Esophagus squamous epithelium (tissue), 5 donors: ENCODE measurements at places on chromosomes 1 and 21. TPM values are rescaled to one million over a fixed set of nuclear protein-coding genes. Genes with fewer than 3 reads are reported as not detected.

The SH2D5 gene
- total RNA-seq, result 0.79 TPM

The SLFNL1 gene
- not detected for total RNA-seq

The TRAF3IP3 gene
- total RNA-seq, result 1.6 TPM

The HPDL gene
- total RNA-seq, result 4.8 TPM

The CASQ1 gene
- 0.95 TPM for total RNA-seq

The ZP4 gene
- not detected for total RNA-seq

- no peak overlapping the region for H3K4me3 ChIP-seq
- DNase-seq, result no peak
- no peak overlapping the region for H3K27ac ChIP-seq
- H3K4me1 ChIP-seq, result no peaks in the 10 kb centered on the region
Measured at GRCh38 chr21:42836402-42836666, 43.0 kb downstream of the WDR4 start.

DNA sequence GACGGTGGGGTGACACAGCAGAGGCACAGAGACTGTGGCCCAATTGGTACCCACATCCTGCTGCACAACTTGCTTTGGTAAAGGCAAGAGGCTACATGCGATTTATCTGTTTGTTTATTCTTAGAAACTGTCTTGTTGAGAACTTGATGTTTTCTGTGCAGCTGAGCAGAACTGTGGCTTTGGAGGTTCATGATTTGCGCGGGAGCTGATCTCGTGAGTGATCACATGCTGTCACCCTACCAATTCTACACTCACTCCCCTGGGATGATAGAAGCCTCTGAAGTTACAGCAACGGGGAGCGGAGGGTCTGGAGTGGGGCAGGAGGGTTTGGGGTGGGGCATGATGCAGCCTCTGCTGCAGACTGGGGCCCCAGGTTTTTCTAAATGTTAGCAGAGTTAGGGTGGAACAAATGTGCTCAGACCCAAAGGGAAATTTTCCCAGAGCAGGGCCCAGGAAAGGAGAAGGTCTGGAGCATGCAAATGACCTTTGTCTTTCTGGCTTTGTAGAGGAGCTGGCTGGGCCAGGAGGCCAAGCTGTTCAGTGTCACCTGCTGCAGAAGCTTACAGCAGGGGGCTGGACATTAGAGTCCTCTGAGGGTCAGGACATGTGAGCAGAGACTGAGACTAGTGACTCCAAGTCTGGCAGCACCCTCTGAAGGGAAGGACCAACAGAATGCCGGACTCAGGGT is 83.6 kb downstream of the GRIK3 start:
- H3K4me3 ChIP-seq, result no peak overlapping the region
- H3K27ac ChIP-seq, result no peak overlapping the region
- H3K36me3 ChIP-seq, result no peaks in the 10 kb centered on the region
- DNase-seq, result no peak

DNA sequence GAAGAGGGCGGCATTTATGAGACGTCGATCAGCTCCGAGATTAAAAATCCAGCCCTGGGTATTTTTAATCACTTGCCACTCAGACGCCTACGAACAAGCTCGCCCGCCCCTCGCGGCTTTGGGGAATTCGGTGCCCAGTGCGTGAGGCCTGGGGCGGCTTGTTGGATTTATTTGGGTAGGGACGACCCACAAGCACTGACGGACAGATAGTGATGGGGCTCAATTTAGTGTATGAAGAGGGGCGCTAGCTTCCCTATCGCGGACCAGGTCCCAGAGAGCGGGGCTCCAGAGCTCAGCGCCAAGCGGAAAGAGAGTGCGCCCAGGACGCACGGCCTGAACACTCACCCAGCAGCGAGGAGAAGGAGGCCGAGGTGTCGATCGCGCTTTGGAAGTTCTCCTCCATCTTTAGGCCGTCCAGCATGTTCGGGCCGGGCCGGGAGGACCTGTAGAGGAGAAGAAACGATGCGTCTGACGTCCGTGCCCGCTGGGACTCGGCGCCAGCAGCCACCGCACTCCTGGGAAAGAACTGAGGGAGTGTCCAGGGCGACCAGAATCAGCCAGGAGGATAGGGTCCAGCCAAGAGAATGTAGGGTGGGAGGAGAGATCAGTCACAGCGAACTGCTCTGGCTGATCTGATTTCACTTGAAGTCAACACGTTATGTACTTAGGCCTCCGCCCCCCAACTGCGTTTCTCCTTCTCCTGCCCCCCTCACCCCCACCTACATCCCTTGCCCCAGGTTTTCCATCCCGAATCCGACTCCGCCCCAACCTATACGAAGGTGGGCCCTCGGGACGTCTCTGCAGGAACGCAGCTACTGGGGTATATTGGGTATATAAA is 1.2 kb downstream of the LMX1A start:
- no peak for DNase-seq
- no peaks in the 10 kb centered on the region for H3K36me3 ChIP-seq
- peaks cover 53% of the 10 kb centered on the region for H3K4me1 ChIP-seq
- H3K27me3 ChIP-seq, result peaks cover 24% of the 10 kb centered on the region
- peak overlapping the region; percentile 64 for H3K4me3 ChIP-seq

DNA sequence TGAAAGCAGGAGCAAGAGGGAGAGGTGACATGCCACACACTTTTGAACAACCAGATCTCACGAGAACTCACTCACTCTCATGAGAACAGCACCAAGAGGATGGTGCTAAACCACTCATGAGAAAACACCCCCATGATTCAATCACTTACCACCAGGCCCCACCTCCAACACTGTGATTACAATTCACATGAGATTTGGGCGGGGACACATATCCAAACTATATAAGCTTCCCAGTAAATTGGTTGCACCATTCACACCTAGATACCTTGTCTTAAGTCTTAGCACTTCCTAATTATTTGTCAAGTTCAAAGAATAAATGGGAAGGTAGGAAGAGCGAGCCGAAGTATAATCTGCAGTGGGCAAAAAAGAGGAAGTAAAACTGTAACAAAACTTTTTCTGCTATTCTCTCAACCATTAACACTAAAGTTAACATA is 34.3 kb downstream of the AMY1C start:
- H3K4me1 ChIP-seq, result no peaks in the 10 kb centered on the region
- H3K27ac ChIP-seq, result no peak overlapping the region
- H3K4me3 ChIP-seq, result no peak overlapping the region

GRCh38 chr1:3654549-3655281 is 2.4 kb downstream of the TP73 start:
- DNase-seq, result no peak
- peaks cover 24% of the 10 kb centered on the region for H3K27me3 ChIP-seq
- peaks cover 23% of the 10 kb centered on the region for H3K4me1 ChIP-seq
- H3K36me3 ChIP-seq, result no peaks in the 10 kb centered on the region

DNA sequence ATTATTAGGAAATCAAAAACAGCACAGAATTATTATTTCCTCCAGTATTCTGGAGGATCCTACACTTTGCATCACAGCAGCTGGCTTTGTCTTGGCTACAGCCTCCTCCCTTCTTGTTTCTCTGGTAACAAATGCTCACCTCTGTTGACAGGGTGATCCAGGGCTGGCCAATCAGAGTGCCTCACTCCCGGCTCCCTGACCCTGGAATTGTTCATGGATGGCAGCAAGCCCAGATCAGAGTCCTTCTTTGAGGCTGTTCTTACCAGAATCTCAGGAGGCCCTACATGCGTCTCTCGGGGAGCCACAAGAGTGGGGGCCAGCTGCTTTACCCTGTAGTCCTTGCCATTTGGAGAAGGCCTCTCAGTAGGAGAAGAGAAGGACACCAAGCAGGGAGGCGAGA is 48.4 kb upstream of the IGSF5 start:
- H3K27ac ChIP-seq, result no peak overlapping the region
- H3K27me3 ChIP-seq, result no peaks in the 10 kb centered on the region

DNA sequence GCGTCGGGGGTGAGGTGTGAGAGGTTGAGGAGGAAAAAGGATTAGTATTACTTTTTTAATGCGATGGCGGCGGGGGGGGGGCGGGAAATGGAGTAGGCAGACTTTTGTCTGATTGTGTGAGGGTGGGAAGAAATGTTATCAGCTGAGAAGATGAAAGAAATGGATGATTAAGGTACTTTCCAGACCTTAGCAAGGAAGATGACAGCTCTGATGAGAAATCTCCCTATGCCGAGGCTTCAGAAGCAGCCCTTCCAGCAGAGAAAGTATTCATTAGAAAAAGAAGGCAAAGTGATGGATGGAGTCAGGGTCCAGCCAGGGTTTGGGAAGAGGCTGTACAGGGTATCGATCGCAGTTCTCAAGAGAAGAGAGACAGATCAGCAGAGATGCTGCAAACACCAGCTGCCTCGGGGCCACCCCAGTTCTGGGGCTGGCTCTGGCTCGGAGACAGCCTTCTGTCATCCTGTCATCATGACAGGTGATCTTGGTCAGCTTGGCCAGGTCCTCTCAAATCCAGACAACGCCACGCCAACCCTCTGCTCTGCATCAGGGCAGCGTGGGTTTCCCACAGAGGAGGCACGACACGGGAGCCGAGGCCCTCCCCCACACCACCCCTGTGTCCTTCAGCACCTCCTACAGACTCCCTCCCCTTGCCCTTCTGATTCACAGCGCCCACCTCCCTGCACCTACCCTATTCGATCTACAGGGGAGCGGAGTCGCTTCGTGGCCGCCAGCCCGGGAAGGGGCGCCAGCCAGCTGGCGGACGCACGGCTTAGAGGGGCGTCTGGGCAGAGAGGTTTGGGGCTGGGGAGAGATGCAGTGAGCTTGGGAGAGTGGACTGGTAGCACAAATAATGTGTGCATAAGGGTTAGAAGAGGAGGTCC is 674 bp upstream of the ATXN7L2 start:
- H3K36me3 ChIP-seq, result no peaks in the 10 kb centered on the region
- H3K27ac ChIP-seq, result peak overlapping the region; percentile 18
- H3K4me1 ChIP-seq, result peaks cover 27% of the 10 kb centered on the region
- H3K27me3 ChIP-seq, result no peaks in the 10 kb centered on the region
- no peak for DNase-seq

DNA sequence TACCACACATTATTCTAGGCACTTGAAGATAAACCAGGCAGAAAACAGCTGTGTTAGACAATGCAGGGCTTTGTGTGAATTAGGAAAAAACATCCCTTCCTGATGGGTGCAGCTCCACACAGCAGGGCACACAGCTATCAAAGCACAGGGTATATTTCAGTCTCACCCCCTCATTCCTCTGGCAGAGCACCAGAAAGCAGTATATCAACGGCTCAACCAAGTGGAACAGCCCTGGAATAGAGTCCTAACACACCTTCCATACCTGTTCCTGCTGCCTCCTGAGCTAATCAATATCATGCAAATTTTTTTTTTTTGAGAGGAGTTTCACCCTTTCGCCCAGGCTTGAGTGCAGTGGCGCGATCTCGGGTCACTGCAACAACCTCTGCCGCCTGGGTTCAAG is 32.1 kb downstream of the LYST start:
- H3K4me3 ChIP-seq, result no peak overlapping the region
- DNase-seq, result no peak
- no peak overlapping the region for H3K27ac ChIP-seq
- H3K36me3 ChIP-seq, result no peaks in the 10 kb centered on the region
- no peaks in the 10 kb centered on the region for H3K4me1 ChIP-seq

GRCh38 chr21:27213303-27213702 is 246.4 kb upstream of the ADAMTS5 start:
- H3K36me3 ChIP-seq, result no peaks in the 10 kb centered on the region
- no peak for DNase-seq
- H3K27ac ChIP-seq, result no peak overlapping the region
- H3K4me1 ChIP-seq, result no peaks in the 10 kb centered on the region
- H3K4me3 ChIP-seq, result no peak overlapping the region
